ENCODE measurements at places on chromosomes 5 and 9.
A peak's percentile ranks its signal among the peaks of the same experiment; 100 is the strongest.

GRCh38 chr9:24936117-24936516 is 390.4 kb upstream of the IZUMO3 start:
- DNase-seq: no peak

DNA sequence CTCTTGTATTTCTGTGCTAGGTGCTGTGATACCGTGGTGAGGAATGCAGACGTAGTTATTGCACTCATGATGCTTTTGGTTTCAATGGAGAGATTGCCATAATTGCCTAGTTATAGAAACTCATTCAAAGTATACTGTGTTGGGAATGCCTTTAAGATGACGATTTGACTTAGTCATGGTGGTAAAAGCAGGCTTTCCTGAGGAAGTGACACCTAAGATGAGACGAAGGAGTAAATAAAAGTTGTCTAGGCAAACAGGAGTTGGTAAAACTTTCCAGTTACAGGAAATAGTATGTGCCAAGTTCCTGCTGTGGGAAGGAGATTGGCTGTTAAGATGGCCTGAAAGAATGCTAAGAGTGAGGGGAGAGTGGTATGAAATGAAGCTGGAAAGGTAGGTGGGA is 48.1 kb downstream of the FOCAD start:
- peak; percentile 96 for DNase-seq

- no peak for DNase-seq
Measured at GRCh38 chr5:137144656-137145055, 354.5 kb downstream of the SPOCK1 start.

DNA sequence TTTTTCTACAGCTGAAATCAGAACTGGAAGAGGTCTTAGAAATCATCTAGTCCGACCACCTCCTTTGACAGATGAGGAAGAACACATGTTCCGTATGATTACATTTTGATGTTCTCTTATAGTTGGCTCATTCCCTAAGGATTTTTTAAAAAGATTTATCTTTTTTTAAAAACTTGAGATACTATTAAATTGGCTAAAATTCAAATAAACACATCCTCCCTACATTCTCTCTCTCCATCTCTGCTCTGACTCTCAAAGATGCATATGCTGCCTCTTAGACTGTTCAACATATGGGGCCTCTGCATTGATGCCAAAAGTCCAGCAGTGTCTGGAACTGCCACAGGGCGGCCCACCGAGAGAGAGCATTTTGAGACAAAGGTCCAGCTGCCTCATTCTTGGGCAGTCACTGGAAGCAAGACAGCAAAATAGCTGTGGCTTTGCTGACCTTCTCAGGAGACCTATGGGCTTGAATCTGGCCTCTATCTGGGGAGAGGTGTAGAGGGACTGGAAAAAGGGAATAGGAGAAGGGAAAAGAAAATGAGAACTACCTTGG is 12.8 kb upstream of the TSSK1B start:
- peak; percentile 12 for DNase-seq

DNA sequence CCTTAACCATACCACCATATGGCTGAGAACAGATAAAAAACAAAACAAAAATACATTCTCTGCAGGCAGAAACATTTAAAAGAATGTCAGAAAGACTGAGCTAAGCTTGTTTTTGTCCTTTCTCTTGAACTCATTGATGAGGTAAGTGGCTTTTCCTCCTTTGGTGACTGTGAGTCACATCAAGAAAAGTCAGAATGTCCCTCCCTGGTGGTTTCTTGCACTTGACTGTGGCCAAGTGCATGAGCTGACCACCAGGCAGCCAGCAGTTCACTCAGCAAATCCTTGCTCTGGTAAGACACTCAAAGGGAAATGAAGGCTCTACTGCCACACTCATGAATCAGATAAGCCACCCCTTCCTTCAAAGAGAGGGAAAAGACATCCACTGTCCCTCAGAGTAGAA is 970.9 kb downstream of the TAF11L14 start:
- DNase-seq: no peak

GRCh38 chr5:158874792-158875191 is 224.9 kb downstream of the EBF1 start:
- DNase-seq: no peak

- peak; percentile 31 for DNase-seq
Measured at GRCh38 chr5:169649486-169649885, 12.4 kb downstream of the DOCK2 start.

GRCh38 chr5:118009741-118010297 is 978.5 kb downstream of the DTWD2 start:
- no peak for DNase-seq

GRCh38 chr5:171871711-171872110 is 86.1 kb downstream of the SMIM23 start:
- DNase-seq: no peak

DNA sequence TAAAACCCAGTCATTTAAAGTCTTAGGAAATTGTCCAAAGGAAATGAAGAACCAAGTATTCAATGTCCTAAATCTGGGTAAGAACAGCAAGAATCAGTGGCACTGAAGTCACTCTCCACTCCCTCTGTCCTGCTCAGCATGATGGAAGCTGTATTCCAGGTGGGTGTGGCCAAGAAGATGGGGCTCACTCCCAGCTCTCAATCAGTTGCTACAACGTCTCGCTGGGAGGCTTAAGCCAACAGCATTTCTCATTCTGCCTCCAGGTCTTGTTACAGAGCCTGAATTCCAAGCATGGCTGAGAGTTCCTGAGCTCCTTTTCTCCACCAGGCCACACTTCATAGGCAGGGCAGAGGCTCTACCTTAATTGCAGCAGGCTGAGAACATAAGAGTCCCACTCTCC is 41.2 kb upstream of the TRIO start:
- DNase-seq: peak; percentile 49

GRCh38 chr5:169876386-169876785 is 103.9 kb downstream of the INSYN2B start:
- DNase-seq: peak; percentile 62

DNA sequence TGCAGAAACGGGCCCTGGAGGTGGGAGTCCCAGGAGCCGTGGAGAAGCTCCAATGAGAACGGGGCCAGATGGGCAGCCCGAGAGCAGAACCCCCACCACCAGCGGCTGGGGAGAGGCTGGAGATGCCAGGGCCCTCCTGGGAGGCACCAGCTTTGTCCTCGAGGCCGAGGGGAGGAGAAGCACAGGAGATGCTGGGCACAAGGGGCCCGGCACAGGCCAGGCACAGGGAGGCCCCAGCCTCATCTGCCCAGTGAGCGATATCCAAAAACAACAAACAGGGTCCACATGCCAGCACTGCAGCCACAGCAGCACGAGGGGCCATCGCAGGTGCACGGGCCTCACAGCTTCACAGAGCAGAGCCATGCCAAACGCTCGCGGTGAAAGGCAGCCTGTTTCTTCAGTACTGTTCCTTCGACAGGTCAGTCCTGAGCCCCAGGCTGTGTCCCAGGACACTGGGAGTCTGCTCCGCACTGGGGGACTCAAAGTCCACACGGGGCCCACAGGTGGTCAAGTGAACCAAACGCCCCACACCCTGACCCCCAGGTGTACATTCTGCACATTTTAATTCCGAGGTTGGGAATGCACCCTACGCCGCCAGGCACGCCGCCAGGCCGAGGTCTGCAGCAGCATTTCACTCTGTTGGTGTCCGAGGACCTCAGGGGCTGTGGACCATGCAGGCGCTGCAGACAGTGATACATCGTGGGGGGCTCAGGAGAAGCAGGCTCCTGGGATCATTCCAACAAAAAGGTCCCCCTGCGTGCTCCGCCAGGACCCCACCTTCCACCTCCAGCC is 9.5 kb downstream of the LPCAT1 start:
- DNase-seq: no peak

DNA sequence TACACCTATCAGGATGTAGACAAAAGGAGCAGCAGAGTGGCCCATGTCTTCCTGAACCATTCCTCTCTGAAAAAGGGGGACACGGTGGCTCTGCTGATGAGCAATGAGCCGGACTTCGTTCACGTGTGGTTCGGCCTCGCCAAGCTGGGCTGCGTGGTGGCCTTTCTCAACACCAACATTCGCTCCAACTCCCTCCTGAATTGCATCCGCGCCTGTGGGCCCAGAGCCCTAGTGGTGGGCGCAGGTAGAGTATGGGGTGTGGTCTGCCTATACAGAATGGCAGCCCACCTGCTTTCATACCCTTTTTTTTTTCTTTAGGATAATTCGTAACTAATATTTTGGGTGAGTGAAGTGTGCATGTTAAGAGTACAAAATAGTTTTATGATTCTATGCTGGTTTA is 1.1 kb downstream of the SLC27A6 start:
- DNase-seq: no peak

- no peak for DNase-seq
Measured at GRCh38 chr9:75139201-75139600, 50.9 kb downstream of the OSTF1 start.

GRCh38 chr5:15183520-15183919 is 311.9 kb upstream of the ANKH start:
- DNase-seq: peak; percentile 3

DNA sequence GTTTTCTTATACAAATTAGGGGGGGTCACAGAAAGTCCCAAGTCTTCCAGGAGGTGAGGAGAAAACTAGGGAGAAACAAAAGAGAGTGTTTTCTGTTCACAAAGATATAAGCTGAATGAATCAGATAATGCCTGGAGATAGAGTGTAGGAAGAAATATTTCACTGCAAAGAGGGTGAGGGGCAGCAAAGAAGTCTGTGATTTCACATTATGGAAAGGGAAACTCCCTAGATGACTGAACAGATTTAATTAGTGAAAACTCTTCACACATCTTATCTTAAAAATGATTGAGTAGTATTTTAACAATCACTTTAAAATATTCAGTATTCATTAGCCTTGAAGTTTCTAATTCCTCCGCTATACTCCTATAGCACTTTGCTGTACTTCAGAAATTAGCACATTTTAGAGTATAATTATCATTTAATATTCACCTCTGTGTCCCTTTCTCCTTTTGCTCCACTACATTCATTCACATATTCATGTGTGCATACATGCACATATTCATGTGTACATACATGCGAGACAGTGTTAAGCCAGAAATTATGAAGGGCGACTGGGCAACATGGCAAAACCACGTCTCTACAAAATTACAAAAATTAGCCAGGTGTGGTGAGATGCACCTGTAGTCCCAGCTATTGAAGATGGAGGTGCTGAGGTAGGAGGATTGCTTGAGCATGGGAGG is 332.2 kb downstream of the HTR1A start:
- no peak for DNase-seq

- no peak for DNase-seq
Measured at GRCh38 chr5:7941692-7942091, 72.7 kb downstream of the MTRR start.

DNA sequence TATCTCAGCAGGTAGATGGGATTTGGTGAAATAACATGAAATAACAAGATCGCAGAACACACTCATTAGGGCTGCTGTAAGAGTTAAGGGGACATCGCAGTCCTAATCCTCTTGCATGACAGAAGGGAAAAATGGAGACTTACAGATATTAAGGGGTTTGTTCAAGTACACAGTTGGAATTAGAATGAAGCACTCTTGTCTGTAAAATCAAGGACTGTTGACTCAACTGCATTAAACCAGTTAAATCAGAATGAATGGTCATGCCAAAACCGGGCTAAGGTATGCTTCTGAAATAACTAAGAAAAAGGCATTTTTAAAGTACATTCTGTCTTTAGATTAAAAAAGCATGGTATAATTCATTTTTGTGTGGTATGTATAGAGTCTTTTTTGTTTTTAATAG is 95.9 kb downstream of the FBXL7 start:
- no peak for DNase-seq

- no peak for DNase-seq
Measured at GRCh38 chr9:119086590-119086989, 282.6 kb downstream of the BRINP1 start.
